ENCODE measurements at places on chromosomes 6 and 20.

- DNase-seq, result no peak
These were observed 76.7 kb downstream of the PREX1 start for GRCh38 chr20:48750941-48751635.

GRCh38 chr6:107345393-107345792, 114.0 kb downstream of the PDSS2 start:
- no peak for DNase-seq

- no peak for DNase-seq
These were observed 323.1 kb upstream of the SLC35B3 start for GRCh38 chr6:8758412-8758811.

GRCh38 chr6:162849269-162849668, 121.5 kb downstream of the PACRG start:
- no peak for DNase-seq

GRCh38 chr20:48049641-48050040, 264.4 kb upstream of the SULF2 start:
- DNase-seq, result no peak
